ENCODE measurements at places on chromosomes 2 and 18.
A peak's percentile ranks its signal among the peaks of the same experiment; 100 is the strongest.

DNA sequence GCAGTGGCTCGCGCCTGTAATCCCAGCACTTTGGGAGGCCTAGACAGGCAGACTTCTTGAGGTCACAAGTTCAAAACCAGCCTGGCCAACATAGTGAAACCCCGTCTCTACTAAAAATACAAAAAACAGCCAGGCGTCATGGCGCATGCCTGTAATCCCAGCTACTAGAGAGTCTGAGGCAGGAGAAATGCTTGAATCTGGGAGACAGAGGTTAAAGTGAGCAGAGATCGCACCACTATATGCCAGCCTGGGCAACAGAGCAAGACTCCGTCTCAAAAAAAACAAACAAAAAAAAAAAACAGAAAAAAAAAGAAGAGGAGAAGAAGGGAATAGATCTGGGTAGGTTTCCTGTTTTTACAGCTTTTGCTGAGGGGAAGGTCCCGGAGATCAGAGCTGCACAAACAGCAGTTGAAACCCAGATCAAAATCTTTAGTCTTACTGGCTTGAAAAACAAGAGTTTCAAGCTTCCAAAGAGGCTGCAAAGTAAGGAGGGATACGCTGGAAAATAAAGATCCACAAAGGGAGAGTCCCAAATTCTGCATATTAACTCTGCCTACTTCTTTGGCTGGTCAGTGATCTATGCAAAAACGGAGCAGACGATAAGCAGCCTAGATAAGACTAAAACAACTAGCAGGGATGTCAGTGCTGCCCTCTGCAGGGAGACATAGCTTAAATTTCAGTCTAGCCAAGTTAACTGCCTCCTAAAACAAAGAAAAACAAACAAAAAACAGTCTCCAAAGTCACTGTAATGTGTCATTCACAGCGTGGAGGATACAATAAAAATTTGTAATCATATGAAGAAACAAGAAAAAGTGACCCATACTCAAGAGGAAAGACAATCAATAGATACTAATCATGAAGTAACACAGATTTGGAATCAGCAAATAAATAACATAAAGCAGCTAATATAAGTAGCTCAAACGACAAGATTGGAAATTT is 74.1 kb downstream of the TLK1 start:
- peak; percentile 20 for DNase-seq

DNA sequence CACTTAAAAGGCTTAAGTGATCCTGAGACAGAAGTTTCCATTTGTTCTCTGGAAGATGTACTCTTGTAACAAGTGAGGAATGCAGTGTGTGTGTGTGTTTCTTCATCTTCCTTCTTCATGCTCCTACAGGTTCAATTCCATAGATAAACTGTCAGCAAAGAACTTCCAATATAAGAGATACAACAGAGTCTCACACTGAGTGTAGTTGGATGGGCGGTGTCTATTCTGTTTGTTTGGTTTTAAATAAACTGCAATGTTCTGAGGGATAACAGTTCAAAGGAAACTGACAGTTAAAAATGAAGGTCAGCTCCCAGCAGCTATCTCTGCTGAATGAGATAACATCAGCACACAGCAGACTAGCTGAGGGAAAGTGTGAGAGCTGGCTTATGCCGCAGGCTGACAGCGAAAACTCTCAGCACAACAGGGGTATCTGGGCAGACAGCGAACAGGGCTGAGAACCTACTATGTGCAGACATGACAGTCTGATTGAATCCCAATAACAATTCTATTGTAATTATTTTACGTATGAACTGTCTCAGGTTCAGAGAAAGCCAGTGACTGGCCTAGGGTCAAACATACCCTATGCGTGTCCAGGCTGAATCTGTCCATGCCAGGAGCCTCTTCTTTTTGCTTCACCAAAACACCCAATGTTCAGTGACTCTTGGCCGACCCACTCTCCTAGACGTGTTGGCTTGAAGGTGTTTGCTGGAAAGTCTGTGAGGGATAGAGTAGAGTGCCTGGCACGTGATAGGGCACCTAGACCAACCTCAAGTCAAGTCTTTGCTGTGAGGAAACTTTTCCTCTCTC is 201.9 kb upstream of the TRIB2 start:
- DNase-seq, result no peak

DNA sequence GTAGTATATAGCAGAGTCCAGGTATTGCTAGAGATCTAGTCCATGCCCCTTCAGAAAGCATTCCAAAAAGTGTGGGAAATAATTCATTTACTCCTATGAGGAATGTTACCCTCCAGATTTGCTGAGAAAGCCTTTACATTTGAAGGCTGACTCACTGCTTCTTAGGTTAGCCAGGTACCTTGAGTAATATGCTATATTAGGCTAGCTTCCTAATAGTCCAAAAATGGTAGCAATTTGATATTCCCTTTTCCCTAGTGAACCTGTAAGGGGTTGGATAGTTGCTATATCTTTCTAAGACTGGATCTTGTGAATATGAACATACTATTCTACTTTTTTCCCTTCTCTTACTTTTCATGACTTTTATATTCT is 63.6 kb downstream of the SPOPL start:
- no peak for DNase-seq

DNA sequence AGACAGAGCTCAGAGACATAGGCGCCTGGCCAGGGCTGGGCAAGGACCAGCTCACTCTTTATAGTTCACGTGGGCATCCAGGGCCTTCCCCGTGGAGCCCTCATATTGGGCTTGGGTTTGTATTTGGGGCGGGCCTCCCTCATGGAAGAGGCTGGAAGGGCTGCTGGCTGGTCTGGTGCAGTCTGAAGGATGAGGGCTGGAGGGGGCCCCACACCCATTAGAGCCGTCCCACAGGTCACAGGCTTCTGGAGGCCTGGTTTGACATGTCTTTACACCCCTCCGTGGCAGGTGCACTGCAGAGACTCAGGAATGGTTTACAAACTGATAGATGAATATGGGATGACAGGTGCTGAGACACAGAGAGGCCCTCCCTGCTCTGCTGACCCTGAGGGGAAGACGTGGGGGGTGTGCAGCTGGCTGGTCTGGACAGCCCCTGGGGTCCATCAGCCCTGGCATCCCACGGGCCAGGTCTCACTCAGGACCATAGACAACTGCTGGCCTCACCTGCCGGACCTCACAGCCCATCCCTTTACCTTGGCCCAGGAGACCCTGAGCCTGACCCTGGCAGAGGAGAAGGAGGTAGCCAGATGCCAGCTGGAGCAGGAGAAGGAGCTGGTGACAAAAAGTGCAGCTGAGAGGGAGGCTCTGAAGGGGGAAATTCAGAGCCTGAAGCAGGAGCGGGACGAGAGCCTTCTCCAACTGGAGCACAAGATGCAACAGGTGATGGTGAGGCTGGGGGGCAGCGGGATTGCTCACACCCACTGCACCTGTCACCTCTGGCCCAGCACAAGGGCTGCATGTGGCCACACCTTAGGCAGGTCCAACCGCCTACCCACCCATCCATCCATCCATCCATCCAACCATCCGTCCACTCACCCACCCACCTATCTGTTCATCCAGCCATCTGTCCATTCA is 43.9 kb downstream of the CROCC2 start:
- DNase-seq, result no peak
